Putamen (tissue), 1 donor: ENCODE measurements at places on chromosomes 7 and 10.
A peak's percentile ranks its signal among the peaks of the same experiment; 100 is the strongest.

GRCh38 chr10:12825260-12825849 lies 176.2 kb downstream of the CCDC3 start:
- no peak for DNase-seq

DNA sequence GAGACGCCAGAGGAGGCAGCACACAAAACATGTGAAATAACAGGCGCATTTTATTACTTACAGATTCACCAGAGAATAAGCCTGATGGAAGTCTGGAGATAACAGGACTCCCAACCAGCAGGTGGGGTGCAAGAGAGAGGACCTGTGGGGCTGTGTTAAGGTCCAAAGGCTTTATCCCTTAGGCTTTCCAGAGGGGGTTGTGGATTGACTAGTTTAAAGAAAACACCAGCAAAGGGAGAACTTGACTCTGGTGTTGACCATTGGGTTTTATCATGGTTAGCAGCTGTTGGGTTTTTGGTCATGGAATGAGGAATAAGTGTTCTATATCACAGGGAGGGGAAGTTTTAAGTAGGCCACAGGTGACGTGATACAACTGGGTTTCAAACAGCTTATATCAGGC lies 1.6 kb upstream of the CRPPA start:
- no peak for DNase-seq

- no peak for DNase-seq
These were observed 2.0 kb downstream of the AKR1E2 start for GRCh38 chr10:4828005-4828404.

GRCh38 chr10:27743877-27744801 lies 1.5 kb downstream of the MKX start:
- no peak for DNase-seq

GRCh38 chr7:1609023-1609422 lies 39.2 kb upstream of the PSMG3 start:
- DNase-seq, result no peak

DNA sequence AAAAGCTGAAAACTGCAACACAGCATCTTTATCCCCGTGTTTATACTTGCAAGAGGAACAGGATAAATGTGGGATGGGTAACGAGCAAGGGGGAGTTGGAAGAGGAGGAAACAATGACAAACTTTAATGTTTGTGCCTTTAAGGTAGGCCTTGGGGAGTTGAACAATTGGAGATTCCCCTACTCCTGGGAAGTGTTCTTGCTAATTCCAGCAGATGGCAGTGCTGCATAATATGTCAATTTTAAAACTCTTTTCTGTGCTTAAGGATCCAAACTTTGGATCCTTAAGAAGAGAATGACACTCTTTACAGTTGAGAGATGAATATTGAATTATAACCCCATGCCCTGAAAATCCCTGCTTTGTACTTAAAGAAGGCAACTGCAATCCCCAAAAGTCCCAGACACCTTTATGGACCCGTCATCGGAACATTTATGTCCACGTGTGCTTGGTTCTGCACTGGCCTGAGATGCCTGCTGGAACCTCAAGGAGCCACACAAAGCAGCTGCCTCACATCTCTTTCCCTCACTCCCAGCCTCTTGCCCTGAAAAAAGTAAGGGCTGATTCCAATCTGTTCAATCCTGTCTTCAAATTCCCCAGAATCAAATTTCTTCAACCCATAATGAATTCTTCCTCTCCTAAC lies 12.0 kb downstream of the IFIT5 start:
- peak; percentile 38 for DNase-seq

GRCh38 chr7:1738511-1738910 lies 68.4 kb downstream of the ELFN1 start:
- DNase-seq, result no peak

GRCh38 chr10:10663622-10664021 lies 354.1 kb upstream of the CELF2 start:
- DNase-seq, result no peak

GRCh38 chr7:41880107-41880506 lies 177.2 kb upstream of the INHBA start:
- no peak for DNase-seq

GRCh38 chr10:14751014-14751896 lies 23.4 kb downstream of the FAM107B start:
- DNase-seq, result no peak

DNA sequence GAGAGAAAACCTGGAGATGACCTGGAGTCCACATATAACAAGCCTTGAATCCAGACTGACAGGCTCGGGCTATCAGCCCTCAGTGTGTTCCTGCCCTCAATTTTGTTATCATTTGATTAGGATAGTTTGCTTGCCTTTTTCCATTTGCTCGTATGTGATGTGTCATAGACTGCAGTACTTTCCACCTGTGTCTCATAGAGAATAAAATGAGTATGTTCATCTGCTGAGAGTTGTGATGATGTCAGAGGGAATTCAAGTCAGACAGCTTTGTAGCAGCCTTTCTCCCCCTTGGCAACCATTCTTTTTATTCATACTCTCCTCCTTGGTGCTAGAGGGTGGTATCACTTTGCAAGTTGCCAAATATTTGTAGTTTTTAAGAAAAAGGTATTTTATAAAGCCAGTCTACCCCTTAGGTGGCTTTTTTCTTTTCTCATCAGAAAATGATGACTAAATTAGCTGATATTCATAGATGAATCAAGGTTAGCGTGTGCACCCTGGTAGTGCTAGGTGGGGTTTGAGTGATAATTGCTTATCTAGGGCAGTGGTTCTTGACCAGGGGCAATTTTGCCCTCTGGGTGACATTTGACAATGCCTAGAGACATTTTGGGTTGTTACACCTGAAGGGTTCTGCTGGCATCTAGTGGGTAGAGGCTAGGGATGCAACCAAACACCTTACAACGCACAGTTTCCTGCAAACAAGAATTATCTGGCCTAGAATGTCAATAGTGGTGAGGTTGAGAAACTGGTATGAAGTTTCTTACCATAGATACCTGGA lies 5.4 kb downstream of the SGPL1 start:
- no peak for DNase-seq

GRCh38 chr10:62037166-62037831 lies 135.8 kb downstream of the ARID5B start:
- no peak for DNase-seq

GRCh38 chr7:128167042-128167701 lies 73.9 kb upstream of the LEP start:
- DNase-seq, result peak; percentile 70

- DNase-seq, result no peak
These were observed 107.4 kb downstream of the PARD3 start for GRCh38 chr10:34707656-34708055.

DNA sequence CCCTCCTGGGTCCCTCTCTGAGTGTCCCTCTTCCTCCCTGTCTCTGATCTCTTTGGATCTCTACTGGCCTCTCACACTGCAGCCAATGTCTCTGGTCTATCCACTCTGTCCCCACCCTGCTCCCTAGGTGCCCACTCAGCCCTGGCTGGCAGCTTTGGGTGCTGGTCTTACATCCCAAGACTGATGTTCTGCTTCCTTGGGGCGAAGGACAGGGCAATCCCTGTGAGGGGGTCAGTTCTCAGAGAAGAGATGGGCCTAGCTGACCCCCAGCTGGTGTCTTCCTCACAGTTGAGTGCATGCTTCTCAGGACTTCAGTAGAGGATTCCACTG lies 51.7 kb upstream of the CAMK2B start:
- DNase-seq, result no peak

DNA sequence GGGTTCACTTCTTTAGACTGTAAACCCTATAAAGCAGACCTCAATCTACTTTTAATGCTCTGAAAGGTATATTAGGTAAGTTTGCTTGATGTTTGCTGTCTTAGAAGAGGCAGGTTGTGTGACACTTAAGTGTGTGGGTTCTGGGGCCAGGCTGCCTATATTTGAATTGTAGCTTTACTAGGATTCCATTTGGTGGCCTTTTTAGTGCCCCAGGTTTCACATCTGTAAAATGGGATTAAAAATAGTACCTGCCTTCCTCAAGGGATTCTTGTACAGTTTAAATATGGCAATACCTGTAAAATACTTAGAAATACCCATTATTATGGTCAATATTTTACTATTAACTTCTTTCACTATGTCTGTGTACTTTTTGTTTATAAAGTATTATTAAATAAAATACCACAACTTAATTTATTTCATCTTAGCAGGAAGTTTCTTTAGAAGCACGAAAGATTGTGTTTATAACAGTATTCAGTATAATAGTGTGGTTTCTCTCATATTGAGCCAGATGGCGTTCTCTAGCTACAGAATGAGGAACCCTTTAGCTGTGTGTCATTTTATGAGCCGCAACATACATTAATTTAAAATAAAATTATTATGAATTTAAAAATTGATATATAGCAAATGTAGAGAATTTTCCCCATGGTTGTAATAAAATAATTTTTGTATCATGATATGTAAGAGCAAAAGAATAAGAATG lies 94.2 kb downstream of the CDK14 start:
- DNase-seq, result no peak

DNA sequence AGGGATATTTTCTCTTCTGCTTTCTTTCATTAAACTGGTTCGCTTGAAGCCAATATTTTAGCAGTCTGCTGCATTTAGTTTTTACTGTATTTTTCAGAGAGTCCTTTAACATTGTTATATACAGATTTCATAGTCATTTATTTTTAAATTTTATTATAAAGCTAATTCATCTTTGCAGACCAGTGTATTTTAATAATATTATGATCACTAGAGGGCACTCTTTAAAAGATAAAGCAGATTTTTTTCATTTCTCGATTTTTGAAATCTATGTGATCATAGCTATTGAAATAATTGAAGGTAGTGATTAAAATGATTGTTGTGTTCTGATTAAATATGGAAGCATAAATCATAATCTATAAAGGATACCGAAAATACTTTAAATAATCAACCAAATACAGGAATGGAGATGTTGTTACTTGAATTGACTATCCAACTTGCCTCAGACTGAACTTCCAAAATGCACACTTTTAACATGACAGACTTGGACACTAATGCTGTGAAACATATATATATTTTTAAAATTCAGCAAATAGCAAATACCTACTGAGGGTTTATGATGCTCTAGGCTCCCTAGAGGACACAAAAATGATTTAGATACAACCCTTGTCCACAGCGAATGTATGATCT lies 35.2 kb downstream of the ST7 start:
- DNase-seq, result no peak

GRCh38 chr10:70221030-70221429 lies 12.2 kb downstream of the PPA1 start:
- no peak for DNase-seq

- peak; percentile 70 for DNase-seq
These were observed 1.7 kb downstream of the SFXN3 start for GRCh38 chr10:101032637-101033224.

DNA sequence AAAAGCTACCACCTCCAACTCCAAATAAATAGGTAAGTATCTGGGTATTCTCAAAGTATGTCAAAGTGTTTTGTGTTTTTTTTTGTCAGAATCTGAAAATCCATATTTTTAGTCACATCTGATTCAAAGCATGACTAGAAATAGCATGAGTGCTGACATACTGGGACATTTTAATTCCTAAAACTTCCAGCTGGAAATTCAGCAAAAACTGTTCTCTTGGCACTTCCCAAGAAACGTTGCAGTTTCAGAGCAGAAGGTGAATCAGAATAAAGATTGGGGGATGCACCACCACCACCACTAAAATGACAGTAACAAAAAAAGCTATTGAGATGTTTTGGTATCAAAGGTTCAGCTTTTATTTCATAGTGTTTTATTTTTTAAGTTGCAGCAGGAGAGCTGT lies 724.6 kb upstream of the CELF2 start:
- peak; percentile 41 for DNase-seq

DNA sequence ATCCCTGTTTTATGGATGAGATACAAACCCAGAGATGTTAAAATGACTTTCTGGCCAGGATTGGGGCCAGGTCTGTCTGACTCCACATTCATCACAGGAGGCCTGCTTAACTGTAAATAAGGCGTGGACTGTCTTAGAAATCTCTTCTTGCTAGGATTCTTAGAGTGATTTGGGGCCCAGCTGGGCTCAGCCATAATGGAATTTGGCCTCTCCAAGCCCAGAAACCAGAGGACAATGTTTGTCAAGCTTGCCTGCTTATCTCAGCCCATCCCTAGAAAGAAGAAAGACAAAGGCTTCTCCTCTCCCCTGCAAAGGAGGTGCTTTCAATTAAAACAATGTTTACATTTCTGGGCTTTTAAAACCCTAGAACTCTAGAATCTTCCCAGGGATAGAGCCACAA lies 2.9 kb downstream of the HABP2 start:
- no peak for DNase-seq
